ENCODE measurements at places on chromosomes 1 and 21. TPM values are rescaled to one million over a fixed set of nuclear protein-coding genes. Genes with fewer than 3 reads are reported as not detected.

DNA sequence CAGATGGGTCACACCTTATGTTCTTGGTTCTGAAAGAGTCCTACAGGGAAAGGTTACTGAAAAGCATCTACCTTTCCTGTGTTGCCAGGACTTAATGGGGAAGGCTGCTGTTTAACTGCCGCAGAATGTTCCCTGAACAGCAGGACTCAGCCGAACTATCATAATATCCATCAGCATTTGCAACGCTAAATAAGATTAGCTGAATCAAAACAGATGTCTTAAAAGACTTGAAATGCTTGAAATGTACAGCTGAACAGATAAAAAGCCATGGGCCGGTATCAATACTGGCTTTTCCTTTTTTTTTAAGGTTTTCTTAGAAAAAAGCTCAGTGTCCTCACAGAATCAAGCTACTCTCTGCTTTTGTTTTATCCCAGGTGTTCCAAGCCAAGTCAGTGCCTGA is 19.7 kb upstream of the ATP13A2 start:
- no peak for DNase-seq
- no peaks in the 10 kb centered on the region for H3K4me1 ChIP-seq
- no peaks in the 10 kb centered on the region for H3K27me3 ChIP-seq
- no peak overlapping the region for H3K4me3 ChIP-seq
- no peak overlapping the region for H3K27ac ChIP-seq

- no peak overlapping the region for H3K27ac ChIP-seq
- H3K4me1 ChIP-seq = no peaks in the 10 kb centered on the region
- H3K4me3 ChIP-seq = no peak overlapping the region
- no peak for DNase-seq
Measured at GRCh38 chr1:66315671-66316070, 218.3 kb upstream of the SGIP1 start.

Gene MYBPH
- not detected for total RNA-seq

DNA sequence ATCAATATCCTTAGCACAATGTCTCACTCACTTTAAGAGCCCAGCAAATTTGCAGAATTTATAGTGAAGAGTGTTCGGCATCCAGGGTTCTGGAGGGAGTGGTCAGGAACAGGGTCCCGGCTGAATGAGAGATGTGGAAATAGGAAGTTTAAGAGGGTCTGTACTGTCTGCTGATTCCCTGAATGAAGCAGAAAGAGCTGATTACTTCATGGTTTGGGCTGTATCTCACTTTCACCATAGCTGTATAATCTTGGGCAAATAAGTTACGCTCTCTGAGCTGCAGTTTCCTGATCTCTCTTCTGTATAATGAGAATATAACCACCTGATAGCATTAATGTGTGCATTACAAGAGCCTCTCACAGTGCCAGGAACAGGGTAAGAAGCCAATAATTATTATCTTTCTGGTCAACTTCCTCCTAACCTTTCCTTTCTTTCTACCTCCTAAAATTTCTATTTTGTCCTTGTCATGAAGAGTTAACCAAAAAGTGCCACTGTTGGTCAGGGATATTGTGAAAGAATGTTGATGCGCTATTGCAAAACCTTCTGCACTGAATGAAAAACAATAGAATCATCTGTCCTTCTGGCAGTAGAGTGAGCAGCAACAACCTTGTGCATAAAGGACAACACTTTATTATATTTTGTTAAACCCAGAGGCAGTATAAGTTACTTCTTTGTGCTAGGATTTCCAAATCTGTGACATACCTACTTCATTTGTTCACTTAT is 14.7 kb upstream of the PTGFR start:
- no peak overlapping the region for H3K27ac ChIP-seq
- H3K4me3 ChIP-seq = no peak overlapping the region
- no peak for DNase-seq
- no peaks in the 10 kb centered on the region for H3K36me3 ChIP-seq
- H3K27me3 ChIP-seq = no peaks in the 10 kb centered on the region

GRCh38 chr1:67029472-67029871 is 24.5 kb downstream of the SLC35D1 start:
- no peak overlapping the region for H3K27ac ChIP-seq
- H3K4me3 ChIP-seq = no peak overlapping the region
- no peaks in the 10 kb centered on the region for H3K4me1 ChIP-seq
- H3K36me3 ChIP-seq = peaks cover 12% of the 10 kb centered on the region
- no peak for DNase-seq

- no peak overlapping the region for H3K4me3 ChIP-seq
- DNase-seq = peak; percentile 79
- H3K4me1 ChIP-seq = peaks cover 15% of the 10 kb centered on the region
- peaks cover 55% of the 10 kb centered on the region for H3K36me3 ChIP-seq
- no peaks in the 10 kb centered on the region for H3K27me3 ChIP-seq
Measured at GRCh38 chr1:202135221-202135721, 9.3 kb downstream of the ARL8A start.
